ENCODE measurements at places on chromosomes 7 and 10. TPM values are rescaled to one million over a fixed set of nuclear protein-coding genes. Genes with fewer than 3 reads are reported as not detected.

- DNase-seq = no peak
Measured at GRCh38 chr7:96017877-96018276, 245.5 kb downstream of the DYNC1I1 start.

DNA sequence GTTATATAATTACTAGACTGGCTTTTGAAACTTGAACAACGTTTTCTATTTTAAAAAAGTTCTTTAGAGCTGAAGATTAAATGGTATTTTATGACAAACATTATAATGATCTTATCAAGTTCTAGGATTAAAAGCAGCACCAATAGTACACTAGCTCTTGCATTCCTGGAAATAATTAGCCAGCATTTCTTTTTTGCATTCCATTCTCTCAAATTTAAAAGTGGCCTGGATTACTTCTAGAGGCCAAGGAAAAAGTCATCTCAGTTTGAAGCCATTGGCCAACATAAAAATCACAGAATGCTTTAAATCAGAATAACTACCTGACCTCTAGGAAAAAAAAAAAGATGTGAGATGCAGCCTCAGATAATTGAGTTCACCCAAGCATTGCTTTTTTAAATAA is 1326.4 kb upstream of the SORCS1 start:
- no peak for DNase-seq

GRCh38 chr7:50389961-50390360 is 60.2 kb downstream of the FIGNL1 start:
- no peak for DNase-seq

The ZFAND4 gene
- total RNA-seq = 16.0 TPM

The SPDYE3 gene
- total RNA-seq = not detected

Data from H1 (cell line).